ENCODE measurements at places on chromosomes 3 and 15. TPM values are rescaled to one million over a fixed set of nuclear protein-coding genes. Genes with fewer than 3 reads are reported as not detected.

DNA sequence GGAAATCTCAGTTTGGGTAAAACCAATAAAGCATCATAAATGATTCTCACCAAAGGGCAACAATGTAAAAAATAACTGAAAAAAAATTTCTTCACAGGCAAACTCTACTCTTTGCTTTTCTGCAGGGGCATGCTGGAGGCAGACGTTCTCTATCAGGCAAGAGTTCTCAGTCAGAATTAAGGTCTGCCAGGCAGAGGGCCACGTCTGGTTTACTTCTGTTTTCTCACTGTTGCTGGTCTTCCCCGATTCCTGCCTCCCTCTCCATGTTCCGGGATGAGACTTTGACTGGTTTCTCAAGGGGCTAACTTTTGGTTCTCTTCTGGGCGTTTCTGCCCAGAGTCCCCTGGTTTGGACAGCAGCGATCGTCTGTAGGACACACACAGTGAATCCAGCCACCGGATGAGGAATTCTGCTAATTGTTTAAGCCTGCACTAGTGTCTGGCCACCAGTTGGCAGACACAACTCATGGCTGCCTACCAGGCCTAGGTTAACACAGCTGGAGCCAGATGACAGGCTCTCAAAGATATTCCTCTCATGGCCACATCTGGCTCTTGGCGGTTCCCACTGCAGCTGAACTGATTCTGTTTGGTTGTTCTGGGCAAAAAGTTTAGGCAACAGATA, 273.1 kb downstream of the FOXP1 start:
- peak; percentile 37 for DNase-seq

- no peak for DNase-seq
Observed at GRCh38 chr3:74263031-74263430, 351.4 kb downstream of the CNTN3 start.

GRCh38 chr3:76307556-76307955, 522.2 kb upstream of the ZNF717 start:
- no peak for DNase-seq

DNA sequence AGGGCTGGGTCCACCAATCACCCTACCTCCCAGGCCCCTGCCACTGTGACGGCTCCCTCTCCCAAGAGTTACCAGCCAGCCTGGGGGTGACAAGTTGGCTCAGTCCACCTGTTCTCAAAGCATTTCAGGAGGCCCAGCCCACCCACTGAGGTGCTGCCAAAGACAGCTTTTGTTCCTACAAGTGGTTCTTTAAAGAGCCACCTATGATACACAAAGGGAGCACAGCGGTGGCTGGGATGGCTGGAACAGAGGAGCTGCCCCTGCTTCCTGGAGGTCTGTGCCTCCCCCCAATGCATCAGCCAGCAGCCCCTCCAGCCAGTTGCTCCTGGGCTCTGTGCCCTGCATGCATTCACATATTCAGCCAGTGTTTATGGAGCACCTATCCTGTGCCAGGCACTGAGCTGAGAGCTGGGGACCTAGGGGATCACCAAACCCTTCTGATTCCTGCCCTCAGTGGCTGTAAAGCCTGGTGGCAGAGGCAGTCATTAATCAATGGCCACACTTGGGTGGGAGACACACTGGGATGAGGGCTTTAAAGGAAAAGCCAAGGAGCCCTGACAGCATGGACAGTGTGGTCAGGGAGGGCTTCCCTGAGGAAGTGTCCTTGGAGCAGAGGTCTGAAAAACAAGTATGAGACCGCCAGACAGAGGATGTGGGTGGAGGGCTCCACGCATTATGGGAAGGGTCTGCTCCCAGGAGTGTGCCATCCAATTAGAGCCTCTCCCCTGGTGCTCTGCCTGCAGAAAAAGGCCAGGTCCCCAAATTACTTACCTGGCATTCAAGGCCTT, 107.1 kb upstream of the LINGO1 start:
- DNase-seq, result no peak

DNA sequence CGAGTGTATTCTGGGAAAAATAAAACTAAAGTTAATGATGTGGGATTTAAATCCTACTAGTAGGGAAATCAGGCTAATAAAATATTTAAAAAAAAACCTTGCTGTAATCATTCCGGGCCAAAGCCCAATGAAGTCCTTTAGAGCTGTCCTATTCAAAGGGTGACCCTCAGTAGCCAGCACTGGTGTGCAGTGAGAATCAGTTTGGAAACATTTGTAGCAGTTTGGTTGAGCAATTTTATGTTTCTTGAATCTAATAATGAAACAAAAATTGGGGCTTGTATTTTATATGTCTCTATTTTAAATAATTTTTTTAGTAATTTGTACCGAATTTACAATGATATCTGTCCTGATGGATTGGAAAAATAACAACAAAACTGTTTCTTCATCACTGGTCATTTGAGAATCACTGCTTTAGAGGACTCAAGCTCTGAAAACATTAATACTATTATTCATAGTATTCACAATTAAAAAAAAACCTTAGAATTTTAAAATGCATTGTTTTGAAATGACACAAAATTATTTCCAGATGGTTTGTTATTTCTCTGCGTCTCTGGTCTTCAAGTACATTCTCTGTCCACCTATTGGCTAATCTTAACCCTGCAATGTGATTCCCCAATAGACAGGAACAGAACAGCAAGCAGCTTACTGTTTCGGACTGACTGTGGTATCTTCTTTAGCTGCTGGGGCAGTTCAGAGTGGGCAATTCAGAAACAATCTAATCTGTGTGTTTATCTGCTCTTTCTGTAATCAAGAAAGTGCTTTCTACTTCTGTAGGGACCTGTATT, 71.2 kb downstream of the OTOL1 start:
- DNase-seq, result no peak

DNA sequence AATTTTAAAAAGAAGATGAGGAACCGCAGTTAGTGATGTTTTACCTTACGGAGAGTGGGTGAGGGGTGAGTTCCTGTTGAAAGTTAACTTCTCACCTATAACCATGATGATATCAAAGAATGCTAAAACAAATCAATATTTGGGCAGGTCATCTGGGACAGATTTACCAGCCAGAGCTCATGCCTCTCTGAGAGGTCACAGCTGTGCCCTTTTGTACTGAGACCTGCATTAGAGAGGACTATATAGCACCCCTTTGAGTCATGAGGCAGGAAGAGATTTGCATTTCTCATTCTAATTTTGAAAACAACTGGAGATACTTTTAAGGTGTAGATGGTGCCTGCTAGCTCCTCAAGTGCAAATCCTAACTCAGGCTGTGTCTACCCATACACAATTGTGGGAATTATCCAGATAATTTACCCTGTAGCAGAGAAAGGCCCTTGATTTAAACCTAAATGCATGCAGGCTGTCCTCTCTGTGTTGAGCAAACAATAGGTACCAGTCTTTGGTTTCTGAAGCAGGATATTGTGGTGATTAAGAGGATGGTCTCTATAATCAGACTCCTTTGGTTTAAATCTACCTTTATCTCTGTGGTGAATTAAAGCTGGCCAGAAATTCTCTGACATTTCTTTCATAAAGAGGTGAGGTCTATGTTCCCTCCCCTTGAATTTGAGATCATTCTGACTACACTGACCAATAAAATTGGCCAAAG, 5.8 kb upstream of the TM4SF4 start:
- no peak for DNase-seq

DNA sequence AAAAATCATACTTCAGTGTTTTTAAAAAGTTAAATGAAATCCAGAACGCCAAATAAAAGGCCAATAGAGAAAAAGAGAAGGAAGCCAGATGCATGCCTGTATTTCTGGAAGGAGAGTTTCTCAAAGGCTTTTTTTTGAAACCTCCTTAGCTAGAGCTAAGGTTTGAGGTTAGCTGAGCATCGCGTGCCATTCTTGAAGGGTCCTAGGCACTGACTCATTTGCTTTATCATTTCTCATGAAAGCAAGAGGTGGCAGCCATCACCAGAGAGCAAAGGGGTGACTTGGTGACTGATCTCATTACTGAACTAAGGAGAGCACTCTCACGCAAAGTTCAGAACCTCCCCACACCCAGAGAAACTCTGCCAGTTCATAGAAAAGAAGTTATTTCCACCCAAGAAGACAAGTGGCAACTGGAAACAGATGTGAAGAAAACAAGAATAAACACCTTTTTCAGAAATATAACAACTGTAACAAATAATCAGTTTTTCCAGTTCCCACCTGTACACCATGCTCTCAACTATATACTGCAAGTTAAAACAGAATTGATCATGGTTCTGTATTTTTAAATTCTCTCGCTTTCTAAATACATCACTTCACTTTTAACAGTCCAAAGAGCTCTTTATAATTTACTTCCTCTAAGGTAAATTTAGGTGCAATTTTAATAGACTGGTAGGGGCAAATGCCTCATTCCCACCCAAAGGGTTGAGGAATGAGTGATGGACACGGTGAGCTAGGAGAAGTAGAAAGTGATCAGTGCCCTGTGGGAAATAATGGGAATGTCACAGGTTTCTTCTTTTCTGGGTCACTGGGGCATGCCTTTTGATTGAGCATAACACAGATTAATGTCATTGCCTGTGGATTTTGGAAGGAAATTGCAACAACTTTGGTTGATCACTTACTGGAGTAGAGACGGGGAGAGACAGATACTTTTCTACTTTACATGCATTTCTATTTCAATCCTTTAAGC, 24.7 kb downstream of the GPR15 start:
- DNase-seq, result peak; percentile 92

GRCh38 chr3:179882292-179882691, 154.4 kb downstream of the PEX5L start:
- DNase-seq, result peak; percentile 39

DNA sequence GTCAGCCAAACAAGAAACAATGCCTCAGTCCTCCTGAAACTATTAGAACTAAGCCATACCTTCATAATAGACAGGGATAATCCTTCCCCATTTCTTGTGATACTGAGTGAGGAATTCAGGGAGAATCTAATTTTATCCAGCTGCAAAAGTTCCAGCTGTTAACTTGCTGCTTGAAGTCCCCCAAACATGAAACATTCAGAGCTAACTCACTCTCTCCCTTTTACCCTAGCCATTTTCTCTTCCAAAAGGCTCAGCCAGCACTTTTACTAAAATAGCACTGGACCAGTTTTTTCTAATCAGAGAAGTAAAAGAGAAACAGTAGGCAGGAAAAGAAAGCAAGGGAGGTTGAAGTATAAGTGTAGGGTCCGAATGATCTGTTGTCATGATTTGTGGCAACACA, 268.1 kb downstream of the TAFA4 start:
- no peak for DNase-seq

DNA sequence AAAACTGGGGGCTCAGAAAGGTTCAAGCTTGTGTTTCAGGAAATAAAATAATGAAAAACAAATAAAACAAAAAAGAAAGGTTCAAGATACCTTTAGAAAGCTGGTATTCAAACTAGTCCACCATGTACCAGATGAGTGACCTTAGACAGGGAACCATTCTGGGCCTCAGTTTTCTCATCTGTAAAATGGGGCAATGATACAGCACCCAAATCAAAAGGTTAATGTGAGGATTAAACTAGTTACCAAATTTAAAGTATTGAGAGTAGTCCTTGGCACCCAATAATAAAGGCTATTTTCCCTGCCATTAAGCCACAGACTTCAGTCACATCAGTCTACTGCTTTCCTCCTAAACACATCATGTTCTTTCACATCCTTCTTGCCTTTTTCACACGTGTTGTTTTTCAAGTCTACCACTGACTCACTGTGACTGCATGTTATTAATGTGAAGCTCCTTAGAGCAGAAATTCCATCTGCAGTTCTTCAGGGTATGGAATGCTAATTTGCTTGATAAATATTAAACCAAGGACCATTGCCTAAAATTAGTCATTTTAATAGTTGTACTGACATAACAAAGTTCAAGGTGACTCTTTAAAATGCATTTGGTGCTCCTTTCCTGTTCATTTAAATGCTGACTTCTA, 19.9 kb downstream of the TAMM41 start:
- DNase-seq, result no peak

- DNase-seq, result no peak
Observed at GRCh38 chr3:53353202-53353601, 5.9 kb upstream of the DCP1A start.

- DNase-seq, result no peak
Observed at GRCh38 chr15:59819092-59819491, 130.0 kb upstream of the BNIP2 start.

Gene CLCN2
- 4.7 TPM for total RNA-seq

DNA sequence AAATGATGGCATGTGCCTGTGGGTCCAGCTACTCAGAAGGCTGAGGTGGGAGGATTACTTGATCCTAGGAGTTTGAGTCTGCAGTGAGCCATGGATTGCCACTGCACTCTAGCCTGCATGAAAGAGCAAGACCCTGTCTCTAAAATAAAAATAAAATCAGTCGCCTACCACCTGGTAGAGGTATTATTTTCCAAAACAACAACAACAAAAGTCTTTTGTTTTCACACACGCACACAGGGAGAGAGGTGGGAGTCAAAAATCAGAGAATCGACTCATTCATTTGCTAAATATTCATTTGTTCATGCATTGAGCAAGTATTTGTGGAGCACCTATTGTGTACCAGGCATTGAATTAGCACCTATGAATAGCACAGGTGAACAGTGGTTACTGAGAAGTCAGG, 218.1 kb downstream of the LRTM1 start:
- DNase-seq, result no peak

- DNase-seq, result no peak
Observed at GRCh38 chr15:67472957-67473356, 48.0 kb upstream of the C15orf61 start.

GRCh38 chr3:128330214-128330842, 136.4 kb downstream of the DNAJB8 start:
- DNase-seq, result no peak

DNA sequence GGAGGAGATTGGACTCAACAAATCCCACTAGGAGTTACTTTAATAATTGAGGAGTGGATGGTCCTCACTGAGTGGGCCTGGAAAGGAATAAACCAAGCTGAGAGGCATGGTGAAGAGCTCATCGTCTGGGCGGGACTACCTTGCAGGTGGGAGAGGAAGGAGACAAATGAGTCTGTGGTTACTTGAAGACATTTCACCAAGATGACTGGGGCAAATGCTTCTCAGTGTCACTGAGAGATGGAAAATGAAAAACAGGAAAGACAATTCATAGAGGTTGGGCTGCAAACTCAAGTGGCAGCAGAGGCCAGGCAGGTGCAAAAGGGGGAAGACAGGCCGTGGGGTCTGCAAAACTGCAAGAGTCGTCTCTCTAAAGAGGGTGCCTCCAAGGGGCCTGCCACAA, 1.5 kb upstream of the ARHGAP31 start:
- no peak for DNase-seq

Gene SNTN
- total RNA-seq, result not detected

DNA sequence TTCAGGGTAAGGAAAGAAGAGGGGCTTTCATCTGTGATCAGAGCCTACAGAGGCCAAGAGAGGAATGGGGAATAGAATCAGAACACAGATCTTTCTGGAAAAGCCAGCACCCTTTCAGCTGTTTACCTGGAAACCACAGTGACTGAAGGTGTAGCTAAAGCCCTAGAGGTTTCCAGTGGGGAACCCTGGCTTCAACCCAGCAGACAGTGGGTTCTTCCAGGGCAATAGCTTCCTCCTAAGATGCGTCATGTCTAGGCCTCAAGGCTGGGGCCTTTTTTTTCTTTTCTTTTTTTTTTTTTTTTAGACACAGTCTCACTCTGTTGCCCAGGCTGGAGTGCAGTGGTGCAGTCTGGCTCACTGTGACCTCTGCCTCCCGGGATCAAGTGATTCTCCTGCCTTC, 3.1 kb upstream of the CPNE9 start:
- no peak for DNase-seq

- DNase-seq, result peak; percentile 92
Observed at GRCh38 chr15:59296181-59296617, 76.5 kb downstream of the MYO1E start.

All from Daoy (cell line).